Trophoblast cell (in vitro differentiated cells and primary cell): ENCODE measurements at places on chromosomes 3 and 15.

DNA sequence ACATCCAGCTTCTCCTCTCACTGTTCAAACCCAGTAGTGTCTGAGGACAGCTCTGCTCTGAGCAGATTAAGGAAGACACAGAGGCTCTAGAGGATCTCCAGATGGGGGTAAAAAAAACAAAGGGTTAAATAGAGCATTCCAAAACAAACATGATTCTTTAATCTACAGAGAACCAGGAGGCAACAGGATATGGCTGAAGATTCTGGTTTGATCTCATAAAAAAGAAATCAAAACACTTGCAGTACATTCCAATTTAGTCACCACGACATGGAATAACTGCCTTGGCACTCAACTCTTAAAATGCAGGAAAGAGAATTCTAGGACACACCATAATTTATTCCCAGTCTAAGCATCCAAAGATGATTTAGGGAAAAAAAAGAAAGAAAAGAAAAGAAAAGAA, 32.0 kb downstream of the TM4SF4 start:
- no peaks in the 10 kb centered on the region for H3K27me3 ChIP-seq
- no peaks in the 10 kb centered on the region for H3K36me3 ChIP-seq
- DNase-seq, result no peak
- peaks cover 7% of the 10 kb centered on the region for H3K4me1 ChIP-seq

DNA sequence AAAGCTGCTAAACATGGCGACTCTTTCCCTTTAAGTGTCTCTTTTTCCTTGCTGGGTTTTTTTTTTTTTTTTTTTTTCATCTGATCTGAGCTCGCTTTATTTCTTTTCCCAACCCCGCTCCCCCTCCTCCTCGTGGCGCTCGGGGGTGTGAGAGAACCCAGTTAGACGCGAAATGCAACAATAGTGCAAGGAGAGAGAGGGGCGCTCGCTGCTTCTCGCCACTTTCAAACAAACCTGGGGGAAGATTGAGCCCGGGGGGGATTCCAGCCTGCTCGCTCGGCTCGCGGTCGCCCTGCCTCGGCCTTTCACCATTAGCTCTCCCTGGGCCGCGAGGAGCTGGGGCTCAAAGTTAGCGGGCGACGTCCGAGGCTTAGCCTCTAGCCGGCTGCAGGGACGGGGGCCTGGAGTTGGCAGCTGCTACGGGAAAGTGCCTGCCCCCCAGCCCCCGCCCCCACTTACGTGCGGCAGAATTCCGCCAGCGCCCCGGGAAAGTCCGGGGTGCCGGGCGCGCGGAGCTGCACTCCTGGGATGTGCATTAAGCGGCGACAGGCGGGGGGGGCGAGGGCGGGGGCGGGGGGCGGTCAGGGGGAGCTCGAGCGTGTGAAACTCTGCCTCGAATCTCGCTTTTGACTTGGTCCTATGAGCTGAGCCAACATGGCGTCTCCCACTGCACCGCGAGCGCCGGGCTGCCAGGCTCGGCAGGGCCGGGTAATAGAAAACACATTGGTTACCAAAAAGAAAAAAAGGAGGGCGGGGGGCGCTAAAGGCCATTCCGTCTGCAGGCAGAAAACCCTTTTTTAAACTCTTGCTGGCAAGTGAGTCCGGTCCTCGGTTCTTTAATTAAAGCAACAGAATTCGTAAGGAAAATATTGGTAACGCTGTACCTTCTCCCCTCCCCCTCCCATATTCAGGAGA, 10.4 kb downstream of the NR2F2 start:
- peaks cover 11% of the 10 kb centered on the region for H3K4me1 ChIP-seq
- peaks cover 2% of the 10 kb centered on the region for H3K27me3 ChIP-seq
- DNase-seq, result no peak
- peak overlapping the region; percentile 69 for H3K4me3 ChIP-seq
- peak overlapping the region; percentile 61 for H3K27ac ChIP-seq

DNA sequence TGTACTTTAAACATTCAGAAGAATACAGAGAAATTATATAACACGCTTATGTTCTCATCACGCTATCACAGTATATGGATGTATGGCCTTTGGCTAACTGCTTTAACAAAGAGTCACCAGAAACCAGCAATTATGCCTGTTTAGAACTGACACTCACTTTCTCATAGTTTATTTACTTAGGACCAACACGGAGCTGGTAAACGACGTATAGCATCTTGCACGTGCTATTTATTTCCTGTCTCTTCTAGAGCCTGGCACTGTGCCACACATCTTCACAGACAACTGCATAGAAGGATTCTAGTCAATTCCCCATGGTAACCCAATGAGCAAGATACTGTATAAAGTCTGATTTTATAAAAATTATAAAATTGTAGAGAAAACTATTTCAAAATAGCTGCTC, 43.6 kb downstream of the TBC1D2B start:
- no peak for DNase-seq
- peaks cover 6% of the 10 kb centered on the region for H3K36me3 ChIP-seq
- no peaks in the 10 kb centered on the region for H3K27me3 ChIP-seq
- no peak overlapping the region for H3K4me3 ChIP-seq
- no peak overlapping the region for H3K27ac ChIP-seq
- H3K4me1 ChIP-seq, result no peaks in the 10 kb centered on the region

DNA sequence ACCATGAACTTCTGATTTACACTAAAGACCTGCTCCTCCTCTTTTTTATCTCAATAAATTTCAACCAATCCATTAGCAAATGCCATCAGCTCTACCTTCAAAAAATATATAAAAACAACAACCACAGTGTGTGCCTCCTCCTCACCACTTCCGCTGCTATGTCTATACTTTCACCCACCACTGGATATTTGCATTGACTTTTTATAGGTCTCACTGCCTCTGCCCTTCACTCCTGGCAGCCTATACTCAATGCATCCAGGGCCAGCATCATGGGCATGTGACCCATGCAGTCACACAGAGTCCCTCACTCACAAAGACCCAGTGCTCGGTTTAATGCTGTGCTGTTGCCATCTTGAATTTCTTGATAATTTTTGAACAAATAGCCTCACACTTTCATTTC, 53.5 kb upstream of the CCDC54 start:
- no peak for DNase-seq
- no peaks in the 10 kb centered on the region for H3K27me3 ChIP-seq
- H3K4me1 ChIP-seq, result no peaks in the 10 kb centered on the region
- H3K4me3 ChIP-seq, result no peak overlapping the region
- H3K36me3 ChIP-seq, result no peaks in the 10 kb centered on the region
- H3K27ac ChIP-seq, result no peak overlapping the region

GRCh38 chr15:80536231-80536630, 132.0 kb downstream of the ARNT2 start:
- H3K36me3 ChIP-seq, result no peaks in the 10 kb centered on the region
- H3K27ac ChIP-seq, result no peak overlapping the region
- no peak for DNase-seq
- no peak overlapping the region for H3K4me3 ChIP-seq

DNA sequence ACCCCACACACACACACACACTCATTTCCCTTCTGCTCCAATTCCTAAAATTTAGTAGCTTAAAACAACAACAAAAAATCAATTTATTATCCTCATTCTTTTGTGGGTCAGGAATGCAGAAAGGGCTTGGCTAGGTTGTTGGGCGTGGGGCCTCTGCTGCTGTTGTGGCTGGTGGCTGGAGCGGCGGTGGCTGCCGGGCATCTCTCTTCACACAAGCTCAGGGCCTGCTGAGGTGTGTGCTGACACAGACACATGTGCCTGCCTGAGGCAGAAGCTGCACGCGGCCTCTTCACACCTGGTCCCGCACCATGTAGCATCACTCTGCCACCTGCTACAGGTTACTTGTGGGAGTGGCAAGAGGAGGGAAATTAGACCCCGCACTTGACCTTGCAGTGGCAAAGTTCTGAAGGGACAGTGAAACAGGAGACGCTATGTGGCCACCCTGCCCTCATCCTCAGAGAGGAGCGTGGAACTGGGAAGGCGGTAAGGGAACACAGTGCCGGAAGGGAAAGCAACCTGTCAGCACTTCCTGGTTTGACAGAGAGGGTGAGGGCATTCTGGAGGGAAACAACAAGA, 64.0 kb upstream of the PRR20G start:
- no peak overlapping the region for H3K27ac ChIP-seq
- H3K27me3 ChIP-seq, result no peaks in the 10 kb centered on the region
- H3K4me1 ChIP-seq, result no peaks in the 10 kb centered on the region
- no peak for DNase-seq
- no peak overlapping the region for H3K4me3 ChIP-seq
- no peaks in the 10 kb centered on the region for H3K36me3 ChIP-seq

DNA sequence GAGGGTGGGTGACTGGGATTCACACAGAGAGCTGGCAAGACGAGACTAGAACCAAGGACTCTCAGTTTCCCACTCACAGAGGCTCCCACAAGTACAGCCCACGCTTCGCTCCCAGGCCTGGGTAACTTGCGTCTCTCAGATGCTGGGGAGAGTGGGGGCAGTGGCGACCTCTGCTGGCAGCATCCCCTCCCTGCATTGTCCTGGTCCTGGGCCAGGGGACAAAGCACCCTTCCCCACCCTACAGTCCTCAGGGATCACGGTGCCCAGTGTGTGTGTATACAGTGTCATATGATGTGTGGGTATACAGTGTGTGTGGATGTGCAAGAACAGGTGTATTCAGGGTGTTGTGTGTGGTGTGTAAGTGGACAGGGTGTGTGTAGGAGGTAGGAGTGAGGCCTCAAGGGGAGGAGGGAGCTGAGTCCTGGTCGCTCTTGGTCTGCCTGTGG, 12.8 kb downstream of the VILL start:
- H3K4me3 ChIP-seq, result no peak overlapping the region
- H3K27me3 ChIP-seq, result no peaks in the 10 kb centered on the region
- H3K36me3 ChIP-seq, result peaks cover 13% of the 10 kb centered on the region
- H3K4me1 ChIP-seq, result peaks cover 8% of the 10 kb centered on the region

- no peaks in the 10 kb centered on the region for H3K4me1 ChIP-seq
- H3K27ac ChIP-seq, result no peak overlapping the region
- H3K27me3 ChIP-seq, result no peaks in the 10 kb centered on the region
- DNase-seq, result no peak
Observed at GRCh38 chr3:106759731-106760130, 617.5 kb upstream of the CCDC54 start.

DNA sequence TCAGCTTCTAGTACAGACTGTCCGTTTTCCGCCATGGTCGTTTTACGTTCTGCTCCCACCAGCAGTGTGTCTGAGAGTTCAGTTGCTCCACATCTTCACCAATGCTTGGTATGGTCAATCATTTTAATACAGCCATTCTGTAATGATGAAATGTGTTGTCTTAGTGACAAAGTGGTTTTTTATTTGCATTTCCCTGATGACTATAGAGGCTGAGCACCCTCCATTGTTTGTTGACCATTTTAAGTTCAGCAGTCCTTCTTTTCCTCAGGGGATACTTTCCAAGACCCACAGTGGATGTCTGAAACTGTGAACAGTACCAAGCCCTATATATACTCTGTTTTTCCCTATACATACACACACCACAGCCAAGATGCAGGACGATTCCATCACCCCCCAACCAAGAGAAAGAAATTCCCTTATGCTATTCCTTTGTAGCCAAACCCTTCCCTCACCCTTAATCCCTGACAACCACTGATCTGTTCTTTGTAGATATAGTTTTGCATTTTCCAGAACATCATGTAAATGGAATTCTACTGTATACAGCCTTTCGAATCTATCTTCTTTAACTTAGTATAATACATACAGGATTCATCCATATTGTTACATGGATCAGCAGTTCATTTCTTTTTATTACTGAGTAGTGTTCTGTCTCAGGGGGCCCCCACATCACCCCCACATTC, 55.9 kb downstream of the C3orf20 start:
- no peak overlapping the region for H3K4me3 ChIP-seq
- no peaks in the 10 kb centered on the region for H3K27me3 ChIP-seq
- no peak for DNase-seq
- no peaks in the 10 kb centered on the region for H3K4me1 ChIP-seq
- no peaks in the 10 kb centered on the region for H3K36me3 ChIP-seq

DNA sequence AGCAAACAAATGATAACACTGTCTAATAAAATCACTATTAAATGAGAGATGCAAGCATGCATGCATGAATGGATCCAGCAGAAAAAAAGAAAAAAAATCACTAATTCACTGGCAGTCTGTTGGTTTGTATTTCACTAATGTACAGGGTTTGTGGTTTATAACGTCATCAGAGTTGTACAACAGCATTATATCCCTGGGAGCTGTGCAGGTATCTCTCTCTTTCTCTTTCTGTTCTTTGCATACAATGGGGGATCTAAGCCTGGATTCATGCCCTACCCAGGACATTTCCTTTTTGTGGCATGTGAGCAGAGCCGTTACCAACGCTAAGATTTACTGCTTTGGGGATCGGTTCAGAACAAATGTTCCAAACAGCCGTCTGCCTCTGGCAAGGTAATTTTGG, 229.5 kb downstream of the SOX2 start:
- no peak for DNase-seq
- no peak overlapping the region for H3K27ac ChIP-seq
- no peak overlapping the region for H3K4me3 ChIP-seq
- H3K4me1 ChIP-seq, result no peaks in the 10 kb centered on the region
- no peaks in the 10 kb centered on the region for H3K36me3 ChIP-seq
- H3K27me3 ChIP-seq, result no peaks in the 10 kb centered on the region

DNA sequence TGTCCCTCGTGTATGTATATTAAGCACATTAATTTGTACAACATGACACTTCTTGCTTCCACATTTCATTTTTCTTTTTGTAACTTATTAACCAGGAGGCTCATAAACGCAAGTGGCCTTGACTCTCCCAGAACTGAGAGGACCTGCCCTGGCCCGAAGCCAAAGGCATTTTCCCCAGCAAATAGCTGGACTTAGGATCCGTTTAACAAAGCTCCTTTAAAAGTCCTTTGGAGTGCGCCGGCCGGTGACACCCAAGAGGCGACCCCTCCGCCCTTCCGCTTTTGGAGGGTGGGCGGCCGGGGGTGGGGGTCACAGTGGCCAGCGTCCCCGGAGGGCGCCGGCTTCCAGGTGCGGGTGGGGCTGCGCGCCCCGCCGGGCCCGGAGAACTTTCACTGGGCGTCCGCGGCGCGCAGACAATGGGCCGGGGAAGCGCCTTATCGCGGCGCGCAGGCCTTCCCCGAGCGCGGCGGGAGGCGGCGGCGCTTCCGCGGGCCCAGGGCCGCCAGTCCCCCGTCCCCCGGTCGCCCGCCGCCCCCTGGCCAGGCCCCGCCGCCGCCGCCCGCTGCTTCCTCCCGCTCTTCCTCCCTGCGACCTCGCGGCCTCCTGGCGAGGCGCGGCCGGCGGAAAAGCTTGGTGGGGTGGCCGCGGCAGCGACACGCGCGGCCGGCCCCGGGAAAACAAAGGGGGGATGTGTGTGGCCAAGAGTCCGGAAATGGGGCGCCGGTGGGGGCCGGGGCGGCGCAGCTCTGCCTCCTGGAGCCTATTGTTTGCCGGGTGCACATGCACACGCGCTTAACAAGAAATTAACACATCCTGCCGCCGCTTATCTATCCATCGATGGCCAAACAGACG, 613.4 kb downstream of the MCTP2 start:
- H3K4me1 ChIP-seq, result peaks cover 3% of the 10 kb centered on the region
- no peak for DNase-seq

DNA sequence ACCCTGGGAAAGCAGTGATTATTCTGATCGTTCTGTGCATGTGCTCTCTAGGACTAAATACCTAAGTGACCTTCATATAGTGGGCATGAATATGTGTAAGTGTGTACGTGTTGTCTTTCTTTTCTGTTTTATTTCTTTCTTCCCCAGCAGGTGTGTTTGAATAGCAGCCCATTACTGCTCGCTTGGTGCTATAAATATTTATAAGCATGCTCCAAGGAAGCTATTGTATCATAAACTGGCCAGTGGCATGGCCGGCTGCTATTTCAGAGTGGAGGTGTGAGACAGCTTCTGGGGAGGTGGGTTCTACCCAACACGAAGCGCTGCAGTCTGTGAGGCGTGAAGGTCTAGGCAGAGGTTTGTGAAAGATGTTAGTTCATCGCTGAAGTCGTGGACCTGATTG, 641.8 kb downstream of the NTRK3 start:
- H3K4me3 ChIP-seq, result no peak overlapping the region
- H3K27ac ChIP-seq, result no peak overlapping the region
- H3K4me1 ChIP-seq, result no peaks in the 10 kb centered on the region
- no peaks in the 10 kb centered on the region for H3K36me3 ChIP-seq
